ENCODE measurements at places on chromosomes 12 and 14. TPM values are rescaled to one million over a fixed set of nuclear protein-coding genes. Genes with fewer than 3 reads are reported as not detected.

- DNase-seq, result no peak
These were observed 114.4 kb downstream of the VRK1 start for GRCh38 chr14:96911499-96912149.

- no peak for DNase-seq
These were observed 27.8 kb upstream of the NEDD1 start for GRCh38 chr12:96879301-96879700.

- DNase-seq, result no peak
These were observed 943 bp downstream of the TESPA1 start for GRCh38 chr12:54983536-54984101.

- DNase-seq, result no peak
These were observed 84.8 kb downstream of the PEBP1 start for GRCh38 chr12:118220702-118221101.

NKX2-1 gene
- total RNA-seq, result not detected

All from Peyer's patch (tissue), 4 donors.